ENCODE measurements at places on chromosomes 12 and 14.
A peak's percentile ranks its signal among the peaks of the same experiment; 100 is the strongest.

DNA sequence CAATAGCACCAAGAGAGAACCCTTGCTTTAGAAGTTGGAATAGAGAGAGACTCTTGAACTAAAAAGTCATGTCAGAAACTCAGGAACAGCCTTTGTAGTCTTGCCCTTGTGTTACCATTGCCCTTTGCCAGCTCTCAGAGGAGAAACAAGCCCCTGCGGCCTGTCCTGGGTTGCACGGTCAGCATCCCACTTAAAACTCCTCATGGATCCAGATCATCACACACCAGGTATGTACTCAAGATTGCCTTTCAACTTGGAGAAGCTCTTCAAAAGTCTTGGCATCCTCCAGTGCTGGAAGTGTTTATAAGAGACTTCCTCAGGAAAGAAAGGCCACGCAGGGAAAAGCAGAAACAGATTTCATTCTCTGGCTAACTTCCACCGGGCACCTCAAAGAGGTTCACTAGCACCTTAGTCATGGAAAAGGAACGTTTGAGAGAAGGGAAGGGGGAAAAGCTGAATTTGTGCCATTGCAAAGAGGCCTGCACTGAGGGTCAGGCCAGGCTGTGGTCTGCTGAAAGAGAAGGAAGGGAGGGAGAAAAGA, 594.2 kb downstream of the MED13L start:
- DNase-seq, result no peak

- DNase-seq, result no peak
These were observed 58.9 kb downstream of the MOK start for GRCh38 chr14:102246071-102246470.

- DNase-seq, result peak; percentile 77
These were observed 20.2 kb upstream of the DUSP16 start for GRCh38 chr12:12582895-12583303.

DNA sequence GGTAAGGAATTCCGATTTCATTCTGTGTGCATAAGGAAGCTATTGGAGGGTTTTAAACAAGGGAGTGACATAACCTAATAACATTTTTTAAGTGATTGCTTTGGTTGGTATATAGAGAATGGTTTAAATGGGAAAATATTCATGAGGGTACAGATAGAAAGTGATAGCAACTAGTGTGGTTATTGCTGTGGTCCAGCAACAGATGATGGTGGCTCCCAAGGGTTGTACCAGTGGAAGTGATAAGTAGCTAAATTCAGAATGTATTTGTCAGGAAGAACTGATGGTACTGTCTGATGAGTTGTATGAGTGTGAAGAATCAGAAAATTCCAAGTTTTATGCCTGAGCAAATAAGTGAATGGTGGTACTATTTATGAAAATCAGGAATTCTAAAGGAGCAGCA, 2.6 kb upstream of the CNOT2 start:
- DNase-seq, result no peak

GRCh38 chr12:43337571-43338444, 214.2 kb downstream of the ADAMTS20 start:
- DNase-seq, result peak; percentile 43

DNA sequence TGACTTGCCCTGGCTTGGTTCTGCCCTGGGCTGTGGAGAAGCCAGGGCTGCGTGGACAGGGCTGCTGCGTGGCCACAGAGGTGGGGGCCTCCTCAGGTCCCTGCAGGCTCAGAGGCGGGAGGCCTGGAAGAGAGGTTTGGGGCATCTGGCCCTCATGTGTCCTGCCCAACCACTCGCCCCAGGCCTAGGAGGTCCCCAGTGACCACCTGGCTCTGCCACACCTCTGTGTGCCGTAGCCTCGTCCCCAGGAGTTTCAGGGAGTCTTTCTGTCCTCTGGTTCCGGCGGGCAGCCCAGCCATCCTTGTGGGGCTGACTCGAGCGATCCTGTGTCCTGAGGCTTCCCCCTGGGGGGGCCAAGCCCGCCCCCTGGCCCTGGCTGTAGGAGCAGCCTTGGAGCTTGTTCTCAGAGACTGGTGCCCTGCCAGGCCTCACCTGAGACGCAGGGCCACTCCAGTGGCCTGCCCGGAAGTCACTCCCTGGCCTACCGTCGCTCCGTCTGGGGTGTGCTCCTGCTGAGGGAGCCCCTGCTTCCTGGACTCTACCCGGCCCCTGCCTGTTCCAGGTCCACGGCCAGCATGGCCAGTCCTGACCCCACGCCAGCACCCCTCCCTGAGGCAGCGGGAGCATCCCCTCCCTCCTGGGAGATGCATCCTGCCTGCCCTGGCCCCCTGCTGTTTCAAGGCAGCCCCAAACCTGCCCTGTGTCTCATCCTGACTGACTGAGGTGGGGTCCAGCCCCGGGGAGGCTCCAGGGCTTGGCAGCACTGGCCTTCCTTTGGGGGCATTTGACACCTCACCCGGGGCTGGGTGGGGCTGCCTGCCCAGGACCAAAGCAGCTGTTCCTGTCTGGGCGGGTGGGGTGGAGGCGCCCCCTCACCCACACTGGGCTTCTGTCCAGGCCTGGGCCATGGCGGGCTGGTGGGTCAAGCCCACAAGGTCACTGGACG, 13.9 kb downstream of the ASPG start:
- no peak for DNase-seq

- no peak for DNase-seq
These were observed 14.0 kb upstream of the CRADD start for GRCh38 chr12:93663006-93663728.

GRCh38 chr12:106551410-106551809, 31.4 kb upstream of the RFX4 start:
- DNase-seq, result no peak

DNA sequence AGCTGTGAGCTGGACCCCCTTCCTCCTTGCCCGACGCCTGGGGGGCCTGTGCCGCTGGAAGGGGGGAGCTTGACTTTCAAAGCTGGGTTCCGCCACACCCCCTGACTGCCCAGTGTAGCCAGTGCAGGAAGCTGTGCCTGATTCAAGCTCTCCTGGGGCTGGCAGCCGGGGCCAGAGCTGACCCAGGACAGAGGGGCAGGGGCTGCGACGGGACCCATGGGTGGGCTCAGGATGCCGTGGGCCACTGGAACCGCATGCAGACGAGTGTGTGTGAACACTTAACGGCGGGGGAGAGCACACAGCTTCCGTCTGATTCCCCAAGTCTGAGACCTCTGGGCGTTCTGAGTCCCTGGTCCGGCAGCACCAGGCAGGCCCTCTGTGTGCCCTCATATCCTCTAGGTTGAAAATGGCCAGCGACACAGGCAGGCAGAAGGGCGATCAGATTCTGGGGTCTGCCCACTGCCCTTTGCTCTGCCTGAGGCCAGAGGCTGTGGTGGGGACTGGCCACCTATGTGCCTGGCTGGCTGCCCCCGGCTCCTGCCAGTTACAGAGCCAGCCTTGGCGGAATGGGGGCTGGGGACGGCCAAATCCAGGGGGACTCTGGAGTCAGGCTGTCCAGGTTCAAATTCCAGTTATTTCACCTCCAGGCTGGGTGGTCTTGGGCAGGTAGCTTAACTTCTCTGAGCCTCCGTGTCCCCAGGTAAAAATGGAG, 54.0 kb downstream of the CYP46A1 start:
- DNase-seq, result no peak

- DNase-seq, result no peak
These were observed 13.0 kb upstream of the SNAPC1 start for GRCh38 chr14:61749264-61749663.

GRCh38 chr12:2332947-2333346, 280.2 kb downstream of the CACNA1C start:
- no peak for DNase-seq

- DNase-seq, result no peak
These were observed 7.4 kb downstream of the TMBIM6 start for GRCh38 chr12:49748800-49749199.

- no peak for DNase-seq
These were observed 78.7 kb downstream of the NEDD1 start for GRCh38 chr12:96985515-96986362.

DNA sequence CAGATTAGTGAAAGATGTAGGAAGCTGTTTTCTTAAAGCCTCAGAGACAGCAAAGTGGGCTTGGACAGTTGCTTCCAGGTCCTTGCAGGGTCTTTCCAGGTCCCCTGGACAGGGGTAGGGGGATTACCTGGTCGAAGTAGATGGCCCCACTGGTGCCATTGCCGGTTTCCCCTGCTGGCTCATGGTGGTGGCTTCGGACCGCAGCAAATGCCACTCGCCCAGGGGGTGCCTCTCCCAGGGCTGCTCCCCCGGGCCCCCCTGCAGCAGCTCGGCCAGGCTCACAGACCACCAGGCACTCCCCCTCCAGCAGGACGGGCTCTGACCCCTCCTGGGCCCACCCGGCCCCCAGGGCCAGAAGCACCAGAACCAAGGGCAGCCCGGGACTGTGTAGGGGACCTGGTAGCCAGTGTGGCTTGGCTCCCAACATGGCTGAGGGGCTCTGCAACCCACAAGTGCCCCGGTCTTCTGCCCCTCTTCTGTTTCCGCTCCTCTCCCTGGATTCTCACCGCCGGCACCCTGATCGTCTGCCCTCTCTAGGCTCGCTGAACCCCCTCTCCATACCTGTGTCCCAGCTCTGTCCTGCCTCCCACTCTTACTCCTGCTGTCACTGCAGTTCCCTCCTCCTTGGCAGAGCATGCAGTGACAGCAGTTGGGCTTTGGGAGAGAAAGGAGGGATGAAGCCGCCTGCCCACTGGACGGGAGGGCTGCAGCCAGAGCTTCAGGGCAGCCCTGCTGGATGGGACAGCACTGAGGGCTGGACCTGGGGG, 657 bp downstream of the CBLN3 start:
- no peak for DNase-seq

GRCh38 chr12:92556141-92556540, 146.6 kb upstream of the PLEKHG7 start:
- DNase-seq, result no peak

DNA sequence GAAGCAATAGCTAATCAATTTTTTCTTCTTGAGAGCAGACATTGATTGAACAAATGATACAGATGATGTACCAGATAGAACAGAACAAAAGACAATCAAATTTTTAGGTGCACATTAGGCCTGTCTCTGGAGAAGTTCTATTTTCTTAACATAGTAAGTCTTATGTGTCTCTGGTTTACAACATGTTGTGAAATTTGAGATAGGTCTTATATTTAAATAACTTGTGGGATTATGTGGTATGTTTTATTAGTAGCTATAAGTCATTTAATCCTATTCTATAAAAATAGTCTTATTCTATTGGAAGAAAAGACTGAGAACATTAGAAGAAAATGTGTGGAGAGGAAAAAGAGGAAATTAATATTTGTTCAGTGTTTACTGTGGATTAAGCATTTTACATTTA, 358.0 kb downstream of the ATP23 start:
- DNase-seq, result no peak

DNA sequence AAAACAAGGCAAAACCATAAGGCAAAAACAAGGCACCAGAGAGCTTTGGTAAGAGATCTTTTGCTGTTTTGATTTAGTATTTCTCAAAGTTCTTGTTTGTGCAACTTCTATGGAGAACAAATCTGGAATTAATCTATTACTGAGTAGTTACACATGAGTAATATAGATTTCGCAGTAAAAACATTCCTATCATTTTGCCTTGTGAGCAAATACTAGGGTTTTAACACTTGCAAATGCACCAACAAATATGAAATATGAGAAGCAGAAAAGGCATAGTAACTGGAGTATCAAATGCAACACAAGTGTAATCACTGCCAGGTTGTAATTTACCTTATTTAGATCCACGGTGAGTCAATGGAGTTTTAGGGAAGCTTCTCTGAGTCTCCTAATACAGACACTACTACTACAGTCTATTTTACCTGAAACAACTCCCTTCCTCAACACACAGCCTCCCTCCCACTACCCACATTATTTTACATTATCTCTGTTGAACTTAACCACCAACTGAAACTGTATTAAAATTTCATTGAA, 324.1 kb downstream of the FLRT2 start:
- no peak for DNase-seq

DNA sequence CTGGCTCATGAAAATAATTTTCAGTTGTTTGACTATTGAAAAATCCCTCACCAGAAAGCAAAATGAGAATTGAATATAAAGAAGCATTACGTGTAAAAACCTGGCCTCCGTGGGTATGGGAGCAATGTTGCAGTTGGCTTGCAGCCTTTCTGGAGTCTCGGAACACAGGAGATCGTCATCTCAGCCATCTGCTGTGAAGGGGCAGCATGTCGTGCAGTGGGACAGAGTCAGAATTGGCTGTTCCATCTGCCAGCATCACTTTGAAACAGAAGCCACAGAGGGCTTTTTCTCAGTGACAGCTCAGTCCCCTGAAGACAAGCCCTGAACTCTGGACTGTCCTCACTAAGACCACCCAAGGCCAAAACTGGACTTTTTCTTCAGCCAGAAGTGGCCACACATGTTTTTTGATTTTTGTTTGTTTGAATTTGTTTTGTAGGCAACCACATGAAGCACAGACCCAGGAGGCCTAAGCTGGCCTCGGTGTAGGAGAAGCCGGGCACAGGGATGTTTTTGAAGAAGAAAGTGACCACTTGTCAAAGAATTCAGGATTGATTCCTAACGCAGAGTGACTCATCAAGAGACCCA, 170.8 kb upstream of the DYRK2 start:
- DNase-seq, result no peak

GRCh38 chr14:62824086-62824485, 221.2 kb downstream of the KCNH5 start:
- no peak for DNase-seq

GRCh38 chr12:18824287-18824686, 86.4 kb downstream of the CAPZA3 start:
- DNase-seq, result no peak

DNA sequence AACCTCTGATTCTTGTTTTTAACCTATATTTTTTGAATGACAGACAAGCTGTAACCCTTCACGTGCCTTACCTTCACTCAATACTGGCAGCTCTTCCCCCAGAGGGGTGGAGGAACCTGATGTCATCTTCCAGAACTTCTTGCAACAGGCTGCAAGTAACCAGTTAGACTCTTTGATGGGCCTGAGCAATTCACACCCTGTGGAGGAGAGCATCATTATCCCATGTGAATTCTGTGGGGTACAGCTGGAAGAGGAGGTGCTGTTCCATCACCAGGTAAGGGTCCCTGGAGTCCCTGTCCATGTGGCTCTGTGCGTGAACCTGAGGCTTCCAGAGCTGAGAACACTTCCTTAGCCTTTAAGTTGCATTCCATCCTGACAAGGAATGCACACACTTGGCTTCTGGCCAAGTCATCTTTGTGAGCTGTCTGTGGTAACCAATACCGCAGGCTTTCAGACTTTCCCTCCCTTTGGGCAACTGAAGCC, 22.7 kb downstream of the TRAFD1 start:
- DNase-seq, result no peak

DNA sequence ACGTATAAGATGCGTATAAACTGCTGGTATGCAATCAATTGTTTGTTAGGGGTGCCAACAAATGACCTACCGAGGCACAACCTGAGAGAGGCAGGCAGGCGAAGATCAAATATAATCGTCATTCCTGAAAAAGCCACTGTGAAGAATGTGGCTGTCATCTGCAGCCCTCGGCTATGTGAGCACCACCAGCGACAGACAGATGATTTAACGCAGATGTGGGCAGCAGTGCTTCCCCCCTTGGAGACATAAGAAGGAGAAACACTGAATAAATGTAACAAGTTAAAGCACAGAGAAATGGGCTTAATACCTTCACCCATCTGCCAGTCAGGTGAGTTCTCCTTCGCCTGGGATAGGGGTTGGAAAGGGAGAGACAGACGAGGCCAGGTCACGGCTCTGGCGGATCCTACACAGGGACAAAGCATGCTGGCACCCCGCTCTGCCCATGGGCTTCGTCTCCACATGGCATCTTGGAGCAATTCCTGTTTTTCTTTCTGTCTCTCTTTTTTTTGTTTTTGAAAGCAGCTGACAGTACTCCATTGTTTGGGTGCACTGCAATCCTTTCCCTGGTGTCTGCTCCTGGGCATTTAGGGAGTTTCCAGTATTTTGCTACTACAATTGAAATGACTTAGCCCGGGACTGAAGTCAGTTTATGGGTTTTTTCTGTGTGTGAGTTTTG, 28.1 kb downstream of the TNFAIP2 start:
- DNase-seq, result no peak

All from kidney epithelial cell (primary cell).